GM03348 (cell line): ENCODE measurements at places on chromosomes 7 and 10.
A peak's percentile ranks its signal among the peaks of the same experiment; 100 is the strongest.

DNA sequence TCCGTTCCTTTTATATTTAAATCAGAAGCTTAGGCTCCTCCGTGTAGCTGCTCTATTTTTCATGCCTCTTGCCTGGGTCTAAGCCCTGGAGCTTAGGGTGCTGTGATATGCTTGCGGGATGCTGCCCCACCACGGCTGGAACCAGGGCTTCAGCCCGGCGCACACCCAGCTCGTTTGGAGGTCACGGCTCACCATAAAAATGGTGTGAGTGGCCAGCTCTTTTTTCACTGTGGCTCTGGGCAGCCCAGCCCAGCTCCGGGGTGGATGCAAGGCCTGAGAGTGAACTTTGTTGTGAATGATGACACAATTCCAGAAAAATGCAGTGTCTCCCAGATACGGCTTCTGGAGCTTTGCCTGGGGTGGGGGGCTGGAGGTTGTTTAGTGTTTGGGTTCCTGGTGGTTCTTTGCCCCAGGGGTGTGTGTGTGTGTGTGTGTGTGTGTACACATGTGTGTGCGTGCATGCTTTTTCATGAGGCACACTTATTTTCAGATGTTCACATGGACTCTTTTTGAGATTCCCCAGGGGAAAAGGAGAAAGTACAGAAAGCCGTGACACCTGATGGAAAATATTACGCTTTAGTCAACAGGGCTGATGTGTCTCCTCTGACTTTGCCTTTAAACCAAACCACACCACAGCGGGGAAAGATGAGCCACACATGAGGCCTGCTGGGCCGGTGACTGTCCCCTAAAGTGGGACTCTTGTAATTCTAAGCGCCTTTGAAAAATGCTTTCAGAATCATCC lies 46.2 kb downstream of the GRK5 start:
- peak; percentile 92 for DNase-seq

DNA sequence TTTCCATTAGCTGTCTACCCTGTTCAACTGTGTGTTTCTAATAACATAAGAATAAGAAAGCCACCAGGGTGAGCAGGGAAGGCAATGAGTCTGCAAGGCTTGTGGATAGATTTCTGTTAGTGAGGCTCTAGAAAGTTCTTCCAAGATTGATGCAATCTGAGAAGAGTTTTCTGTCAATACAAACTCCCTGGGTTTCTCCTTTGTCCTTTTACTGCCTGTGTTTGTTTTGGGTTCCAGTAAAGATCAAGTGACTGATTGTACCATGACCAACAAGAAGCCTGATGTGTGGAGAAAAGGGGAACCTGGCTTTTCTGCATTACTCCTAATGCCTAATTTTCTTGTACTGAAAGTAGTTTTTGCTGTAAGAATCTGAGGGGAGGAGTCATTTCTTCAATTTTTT lies 139.9 kb downstream of the CFTR start:
- DNase-seq = no peak

- no peak for DNase-seq
These were observed 83.4 kb upstream of the MGMT start for GRCh38 chr10:129383651-129384050.

DNA sequence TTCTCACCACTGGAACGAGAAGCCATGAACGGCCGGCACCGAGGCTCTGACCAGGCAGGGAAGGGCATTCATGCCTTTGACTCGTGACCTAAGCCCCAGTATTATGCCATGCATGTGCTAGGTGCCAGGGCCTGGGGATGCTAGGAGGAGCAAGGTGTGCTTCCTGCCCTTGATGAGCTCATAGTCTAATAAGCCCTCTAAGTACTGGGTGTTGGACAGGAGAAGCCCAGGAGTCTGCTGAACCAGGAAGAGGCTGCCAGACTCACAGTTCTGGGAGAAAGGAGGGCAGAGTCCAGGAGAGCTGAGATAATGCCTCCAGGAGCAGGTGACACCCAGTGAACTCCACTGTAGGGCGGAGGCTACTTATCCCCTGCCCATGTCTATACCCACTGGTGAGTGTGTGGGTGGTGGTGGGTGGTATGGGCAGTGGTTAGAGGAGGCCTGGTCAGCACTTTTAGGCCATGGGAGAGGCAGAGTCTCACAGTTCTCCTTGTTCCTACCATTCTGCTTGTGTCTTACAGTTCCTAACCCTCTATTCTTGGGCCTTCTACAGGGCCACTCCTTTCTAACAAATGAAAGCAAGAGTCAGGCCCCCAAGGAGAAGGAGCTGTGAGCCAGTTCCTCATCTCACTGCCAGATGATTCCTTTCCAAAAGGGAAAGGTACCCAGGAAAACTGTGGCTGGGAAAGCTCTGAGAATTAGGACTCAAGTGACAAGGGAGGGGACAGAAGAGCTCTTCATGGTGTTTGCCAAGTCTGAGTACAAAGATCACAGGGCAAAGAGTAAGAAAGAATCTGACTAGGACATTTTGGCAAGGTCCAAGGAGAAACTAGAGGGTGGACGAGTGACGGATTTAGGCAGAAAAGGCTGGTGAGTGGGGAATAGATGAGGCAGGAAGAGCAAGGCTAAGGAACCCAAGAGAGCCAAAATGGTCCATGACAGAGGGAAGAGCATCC lies 3.6 kb upstream of the MXI1 start:
- no peak for DNase-seq
